ENCODE measurements at places on chromosomes 7 and 10. TPM values are rescaled to one million over a fixed set of nuclear protein-coding genes. Genes with fewer than 3 reads are reported as not detected.

The CARD11 gene
- 0.96 TPM for total RNA-seq

The MYPN gene
- 0.79 TPM for total RNA-seq

- DNase-seq: no peak
Measured at GRCh38 chr7:47888371-47889265, 59.6 kb downstream of the PKD1L1 start.

DNA sequence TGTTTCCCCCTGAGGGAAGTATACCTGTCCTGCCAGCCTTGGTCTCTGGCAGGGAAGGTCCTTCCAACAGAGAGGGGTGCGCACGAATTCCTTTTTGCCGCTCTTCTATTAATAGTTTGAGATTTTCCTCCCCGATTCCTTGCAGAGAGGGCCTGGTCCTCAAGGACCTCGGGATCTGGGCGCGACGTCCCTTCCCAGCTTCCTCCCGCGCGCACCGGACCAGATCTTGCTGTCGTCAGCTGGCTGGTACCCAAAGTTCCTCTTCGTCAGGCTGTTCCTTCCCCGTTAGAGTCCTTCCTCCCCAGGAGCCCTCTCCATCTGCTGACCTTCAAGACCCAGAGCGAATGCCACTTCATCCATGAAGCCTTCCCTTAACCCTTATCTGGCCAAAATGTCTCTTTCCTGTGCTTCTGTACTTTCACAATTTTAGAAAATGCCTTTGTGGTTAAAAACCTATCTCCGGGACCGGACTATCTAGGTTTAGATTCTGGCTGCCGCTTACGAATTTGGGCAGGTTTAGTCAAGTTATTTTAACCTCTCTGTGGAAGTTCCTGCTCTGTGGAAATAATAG is 851 bp upstream of the GOT1 start:
- DNase-seq: peak; percentile 85

- no peak for DNase-seq
Measured at GRCh38 chr7:22156205-22156604, 200.7 kb downstream of the RAPGEF5 start.

DNA sequence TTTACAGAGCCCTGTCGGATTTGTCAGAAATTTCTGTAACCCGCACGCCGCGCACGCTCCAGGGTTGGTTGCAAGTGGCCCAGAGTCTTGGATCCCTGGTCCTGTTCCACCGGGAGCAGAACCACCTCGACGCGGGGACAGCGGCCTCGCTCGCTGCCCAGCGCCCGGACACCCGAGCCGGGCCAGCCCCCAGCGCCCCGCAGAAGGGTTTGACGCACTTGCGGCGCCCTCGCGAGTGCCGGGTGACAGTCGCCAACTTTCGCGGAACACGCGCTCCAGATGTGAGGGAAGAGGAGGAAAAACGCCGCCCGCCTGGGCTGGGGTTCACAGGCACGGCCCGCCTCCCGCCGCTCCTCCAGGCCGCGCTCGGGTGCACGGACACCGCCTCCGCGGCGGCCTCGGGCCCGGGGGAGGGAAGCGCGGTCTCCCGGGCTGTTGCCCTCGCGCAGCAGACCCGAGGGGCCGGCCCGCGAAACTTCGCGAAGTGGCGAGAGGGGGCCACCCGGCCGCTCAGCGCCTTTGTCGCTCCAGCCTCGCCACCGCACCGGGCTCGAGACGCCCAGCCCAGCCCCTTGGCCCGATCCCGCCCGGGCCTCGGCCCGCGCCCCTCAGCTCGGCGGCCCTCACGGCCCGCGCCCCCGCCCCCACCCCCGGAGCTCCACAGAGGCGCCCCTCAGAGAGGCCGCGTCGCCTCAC is 514 bp downstream of the RNF216 start:
- DNase-seq: peak; percentile 39

- no peak for DNase-seq
Measured at GRCh38 chr10:118907051-118907450, 122.5 kb upstream of the NANOS1 start.
